ENCODE measurements at places on chromosomes 5 and 9.

GRCh38 chr9:18923167-18923566, 109.8 kb downstream of the SAXO1 start:
- DNase-seq: no peak

- no peak for DNase-seq
Measured at GRCh38 chr5:172713809-172714490, 57.0 kb downstream of the DUSP1 start.

GRCh38 chr9:122020398-122020797, 72.7 kb downstream of the TTLL11 start:
- no peak for DNase-seq

DNA sequence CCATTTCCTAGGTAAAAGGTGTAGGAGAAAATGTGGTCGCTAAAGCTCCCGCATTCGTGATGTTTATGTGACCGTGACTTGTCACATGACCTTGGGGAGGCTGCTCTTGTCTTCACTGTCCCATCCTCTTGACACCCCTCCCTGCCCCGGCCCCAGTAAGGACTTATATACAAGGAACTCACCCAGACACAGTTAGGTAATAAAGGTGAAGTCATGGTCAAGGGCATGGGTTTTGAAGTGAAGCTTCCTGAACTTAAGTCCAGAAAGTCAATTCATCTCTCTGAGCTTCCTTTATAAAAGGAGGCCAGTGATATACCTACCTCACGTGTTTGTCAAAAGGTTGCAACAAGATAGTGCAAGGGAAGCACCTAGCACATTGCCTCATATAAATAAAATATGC, 17.6 kb downstream of the FGF1 start:
- no peak for DNase-seq

- no peak for DNase-seq
Measured at GRCh38 chr5:173637340-173637739, 20.9 kb upstream of the BOD1 start.

DNA sequence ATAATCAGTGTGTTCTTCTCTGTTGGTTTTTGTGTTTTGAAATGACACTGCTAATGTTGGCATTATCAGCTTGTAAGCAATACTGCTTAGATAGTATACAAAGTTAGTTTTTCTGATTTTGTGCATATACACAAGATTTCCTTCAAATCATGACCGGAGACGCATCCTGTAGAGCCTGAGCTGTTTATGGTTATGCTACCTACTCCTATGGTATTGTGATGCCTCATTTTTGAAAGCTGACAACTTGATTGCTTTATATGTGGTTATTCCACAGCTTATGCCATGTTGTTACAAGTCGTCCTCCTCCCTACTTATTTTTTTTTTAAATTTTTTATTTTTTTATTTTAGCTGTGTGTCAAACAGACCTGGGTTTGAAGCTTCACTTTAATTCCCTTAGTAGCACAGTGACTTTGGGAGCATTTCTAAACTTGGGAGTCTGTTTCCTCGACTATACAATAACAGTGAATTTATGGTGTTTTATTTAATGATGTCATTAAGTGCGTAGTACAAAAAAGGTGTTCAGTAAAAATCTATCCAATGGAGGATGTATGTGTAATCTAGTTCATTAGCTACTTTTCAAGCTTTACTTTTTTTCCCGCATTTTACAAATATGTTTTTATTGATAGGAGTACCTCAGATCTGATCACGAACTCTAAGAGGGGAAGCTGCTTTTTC, 59.5 kb downstream of the PARP8 start:
- DNase-seq: no peak

GRCh38 chr9:94746541-94747370, 20.3 kb downstream of the AOPEP start:
- DNase-seq: no peak

- DNase-seq: no peak
Measured at GRCh38 chr5:109027983-109028607, 280.4 kb downstream of the FER start.

DNA sequence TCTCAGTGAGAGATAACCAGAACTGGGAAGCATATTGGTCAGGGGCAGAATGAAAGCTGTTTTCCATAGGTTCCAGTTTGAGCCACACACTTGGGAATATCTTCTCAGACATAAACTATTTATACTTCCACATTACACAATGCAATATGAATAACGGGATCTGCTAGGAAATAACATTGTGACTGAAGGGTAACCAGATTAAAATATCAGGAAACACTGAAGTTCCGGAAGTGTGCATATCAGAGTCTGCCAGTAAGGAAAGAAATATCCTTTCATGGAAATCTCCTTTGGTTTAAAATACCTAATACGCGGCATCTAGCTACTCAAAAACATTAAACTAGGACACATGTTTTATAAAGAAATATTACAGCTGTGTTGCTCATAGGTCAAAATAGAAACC, 56.3 kb downstream of the ST8SIA4 start:
- no peak for DNase-seq

- no peak for DNase-seq
Measured at GRCh38 chr5:112396430-112396829, 22.6 kb downstream of the EPB41L4A start.

- no peak for DNase-seq
Measured at GRCh38 chr5:171315386-171315891, 6.4 kb downstream of the TLX3 start.

DNA sequence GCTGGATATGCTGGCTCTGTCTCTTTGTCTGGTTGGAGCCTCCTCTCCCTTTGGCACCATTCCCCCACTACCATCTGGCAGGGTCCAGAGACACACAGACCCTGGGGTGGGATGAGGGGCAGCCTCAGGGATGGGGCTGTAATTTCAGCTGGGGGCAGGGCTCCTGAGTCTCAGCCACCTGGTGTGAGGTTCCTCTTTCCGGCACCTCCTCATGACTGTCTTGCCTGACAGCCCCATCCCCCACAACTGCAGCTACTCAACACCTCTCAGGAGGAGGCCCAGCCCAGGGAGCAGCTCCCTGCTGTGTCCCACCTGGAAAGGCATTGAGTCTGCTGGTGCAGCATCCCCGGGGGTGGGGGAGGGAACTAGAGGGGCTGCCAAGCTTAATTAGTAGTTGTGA, 11.7 kb upstream of the RPS14 start:
- DNase-seq: no peak

- DNase-seq: no peak
Measured at GRCh38 chr9:134641173-134641989, at the start of gene COL5A1. TSS of gene COL5A1 (plus strand) at chr9:134641803. CDS start at chr9:134642188, 385 bp downstream.

- no peak for DNase-seq
Measured at GRCh38 chr9:336039-336438, 121.4 kb downstream of the DOCK8 start.

DNA sequence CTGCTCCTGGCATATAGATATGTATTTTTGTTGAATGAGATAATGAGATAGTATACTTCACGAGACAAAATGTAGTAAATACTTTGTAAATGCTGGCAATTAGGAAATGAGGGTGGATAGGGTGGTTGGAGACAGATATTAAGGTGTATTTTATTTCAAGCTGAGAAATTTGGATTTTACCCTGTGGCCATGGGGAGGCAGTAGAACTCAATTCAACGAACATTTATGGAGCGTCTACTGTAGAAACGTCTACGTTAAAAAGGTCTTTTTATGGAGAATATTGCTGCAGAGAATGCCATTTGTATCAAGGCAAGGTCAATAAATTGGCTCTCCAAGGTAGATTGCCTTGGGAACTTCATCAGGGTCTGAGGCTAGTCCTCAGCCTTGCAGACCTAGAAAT, 21.5 kb upstream of the RALGPS1 start:
- DNase-seq: no peak

- no peak for DNase-seq
Measured at GRCh38 chr5:76941000-76941399, 11.8 kb upstream of the CRHBP start.

- no peak for DNase-seq
Measured at GRCh38 chr9:81112627-81113452, 576.5 kb downstream of the TLE1 start.

DNA sequence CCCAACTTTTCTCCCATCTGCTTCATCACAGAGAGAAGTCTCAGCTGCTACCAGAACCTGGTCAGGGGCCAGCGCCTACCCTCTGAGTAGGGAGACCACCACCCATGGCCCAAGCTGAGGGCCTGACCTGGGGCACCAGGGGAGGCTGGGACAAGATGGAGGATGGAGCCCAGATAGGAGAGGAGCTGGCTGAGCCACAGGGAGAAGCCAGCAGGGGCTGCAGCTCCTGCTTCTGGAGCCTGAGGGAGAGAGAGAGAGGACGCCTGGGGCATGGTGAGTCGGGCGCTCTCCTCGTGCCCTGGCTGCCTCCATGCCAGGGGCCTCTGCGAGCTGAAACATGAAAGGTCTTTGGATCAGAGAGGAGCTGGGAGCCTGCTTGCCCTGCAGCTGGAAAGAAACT, 1.4 kb upstream of the FOXI1 start:
- no peak for DNase-seq

DNA sequence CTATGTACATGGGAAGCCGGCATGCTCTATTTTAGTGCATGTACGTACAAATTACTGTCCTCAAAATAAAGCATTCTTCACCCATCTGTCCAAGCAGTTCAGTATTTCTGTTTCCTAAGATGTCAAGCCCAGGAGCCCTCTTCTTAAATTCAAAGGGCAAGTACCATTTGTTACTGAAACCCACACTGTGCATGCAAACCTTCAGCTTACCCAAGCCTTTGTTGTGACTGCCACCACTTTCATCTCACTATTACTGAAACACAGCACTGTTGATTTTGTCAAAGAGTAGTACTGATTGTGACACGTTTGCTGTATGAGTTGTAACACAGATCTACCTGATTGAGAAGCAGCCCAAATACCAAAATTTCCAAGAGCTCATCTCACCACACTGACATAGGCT, 390.4 kb upstream of the IZUMO3 start:
- DNase-seq: no peak

GRCh38 chr5:79686799-79687198, 2.8 kb upstream of the CMYA5 start:
- DNase-seq: no peak

- no peak for DNase-seq
Measured at GRCh38 chr9:137660144-137660543, 41.3 kb downstream of the EHMT1 start.

DNA sequence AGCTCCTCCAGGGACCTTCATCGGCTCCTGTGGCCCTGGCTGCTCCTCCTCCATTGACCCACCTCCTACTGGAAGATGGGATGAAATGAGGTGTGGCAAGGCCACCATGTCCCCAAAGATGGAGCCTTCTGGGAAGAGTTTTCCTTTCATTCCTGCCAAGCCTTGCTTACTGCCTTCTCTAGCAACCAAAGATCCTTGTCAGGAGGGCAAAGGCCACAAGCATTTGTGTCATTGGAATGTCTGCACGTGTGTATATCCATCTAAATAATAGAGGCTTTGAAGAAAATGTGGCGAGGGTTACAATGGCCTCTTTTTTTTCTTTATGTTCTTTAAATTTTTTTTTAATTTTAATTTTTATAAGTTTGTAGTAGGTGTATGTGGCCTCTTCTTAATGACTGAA, 313.6 kb downstream of the ARHGEF28 start:
- no peak for DNase-seq

GRCh38 chr5:36730537-36731216, 124.3 kb downstream of the SLC1A3 start:
- DNase-seq: no peak

GRCh38 chr9:121297389-121297788, 29.4 kb downstream of the GSN start:
- DNase-seq: no peak

DNA sequence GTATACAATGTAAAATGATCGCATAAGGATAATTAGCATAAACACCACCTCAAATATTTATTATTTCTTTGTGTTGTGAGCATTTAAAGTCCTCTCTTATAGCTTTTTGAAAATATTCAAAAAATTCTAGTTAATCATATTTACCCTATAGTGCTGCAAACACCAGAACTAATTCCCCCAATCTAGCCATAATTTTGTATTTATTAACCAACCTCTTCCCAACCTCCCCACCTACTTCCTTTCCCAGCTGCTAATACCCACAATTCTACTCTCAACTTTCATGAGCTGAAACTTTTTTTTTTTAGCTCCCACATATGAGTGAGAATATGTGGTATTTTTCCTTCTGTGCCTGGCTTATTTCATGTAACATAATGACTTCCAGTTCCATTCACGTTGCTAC, 317.8 kb upstream of the ATP10B start:
- no peak for DNase-seq

GRCh38 chr9:91841591-91841990, 108.4 kb downstream of the ROR2 start:
- DNase-seq: no peak

DNA sequence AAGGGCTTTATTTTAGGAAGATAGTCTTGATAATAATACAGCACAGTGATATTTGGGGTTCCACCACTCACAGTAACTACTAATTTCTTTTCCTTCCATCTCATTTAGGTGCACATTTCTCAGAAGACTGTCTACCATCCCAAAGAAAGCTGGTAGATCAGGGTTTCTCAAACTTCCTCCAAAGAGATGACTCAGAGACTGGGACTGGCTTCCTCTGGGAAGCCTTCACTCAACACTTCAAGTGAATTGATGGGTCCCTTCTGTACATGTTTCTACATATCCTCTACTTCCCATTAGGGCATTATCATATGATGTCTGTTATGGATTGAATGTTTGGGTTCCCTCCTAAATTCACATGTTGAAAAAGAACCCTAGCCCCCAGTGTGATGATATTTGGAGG, 138.5 kb downstream of the SPOCK1 start:
- DNase-seq: no peak

DNA sequence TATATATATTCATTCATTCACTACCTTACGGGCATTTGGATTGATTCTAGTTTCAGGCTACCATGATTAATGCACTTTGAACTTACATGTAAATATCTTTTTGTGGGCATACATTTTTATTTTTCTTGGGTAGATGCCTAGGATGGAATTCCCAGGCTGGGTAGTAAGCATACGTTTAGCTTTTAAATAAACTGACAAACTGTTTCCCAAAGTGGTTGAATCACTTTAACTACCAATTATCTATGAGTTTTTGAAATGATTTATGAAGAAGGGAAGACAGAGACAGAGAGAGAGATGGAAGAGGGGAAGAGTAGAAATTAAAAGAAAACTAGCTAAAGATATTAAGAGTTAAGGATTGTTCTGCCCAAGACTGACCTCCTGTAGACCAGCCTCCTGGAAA, 612.6 kb downstream of the PSAT1 start:
- DNase-seq: peak; percentile 40

- no peak for DNase-seq
Measured at GRCh38 chr9:130327070-130327780, 61.7 kb downstream of the HMCN2 start.

- DNase-seq: no peak
Measured at GRCh38 chr5:43275391-43275790, 37.8 kb downstream of the HMGCS1 start.
